Transverse colon (tissue), 4 donors: ENCODE measurements at places on chromosomes 7 and 10.
A peak's percentile ranks its signal among the peaks of the same experiment; 100 is the strongest.

DNA sequence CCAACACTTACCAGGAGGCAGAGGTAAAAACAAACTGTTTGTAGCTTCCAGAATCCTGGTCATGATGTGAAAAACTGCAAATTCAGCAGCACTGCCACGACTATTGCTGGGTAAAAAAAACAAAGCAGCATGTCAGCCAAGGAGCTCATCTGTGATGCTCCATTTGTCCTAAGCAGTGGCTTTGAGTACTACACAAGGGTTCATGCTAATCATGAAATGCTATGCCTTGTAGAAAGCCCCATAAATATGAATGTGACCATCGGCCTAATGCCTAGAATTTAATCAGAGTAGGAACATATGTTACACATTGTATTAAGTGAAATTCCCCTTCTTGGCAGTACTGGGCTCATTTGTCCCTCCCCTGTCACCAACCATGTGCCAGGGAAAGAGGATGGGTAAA is 95.4 kb downstream of the GSAP start:
- no peaks in the 10 kb centered on the region for H3K4me1 ChIP-seq
- DNase-seq, result no peak
- no peaks in the 10 kb centered on the region for H3K36me3 ChIP-seq
- H3K27ac ChIP-seq, result no peak overlapping the region

- H3K27me3 ChIP-seq, result no peaks in the 10 kb centered on the region
- peak overlapping the region; percentile 47 for H3K27ac ChIP-seq
- DNase-seq, result peak; percentile 22
- H3K4me3 ChIP-seq, result no peak overlapping the region
- peaks cover 13% of the 10 kb centered on the region for H3K4me1 ChIP-seq
- H3K36me3 ChIP-seq, result no peaks in the 10 kb centered on the region
Observed at GRCh38 chr7:6256677-6257535, 15.5 kb downstream of the CYTH3 start.

DNA sequence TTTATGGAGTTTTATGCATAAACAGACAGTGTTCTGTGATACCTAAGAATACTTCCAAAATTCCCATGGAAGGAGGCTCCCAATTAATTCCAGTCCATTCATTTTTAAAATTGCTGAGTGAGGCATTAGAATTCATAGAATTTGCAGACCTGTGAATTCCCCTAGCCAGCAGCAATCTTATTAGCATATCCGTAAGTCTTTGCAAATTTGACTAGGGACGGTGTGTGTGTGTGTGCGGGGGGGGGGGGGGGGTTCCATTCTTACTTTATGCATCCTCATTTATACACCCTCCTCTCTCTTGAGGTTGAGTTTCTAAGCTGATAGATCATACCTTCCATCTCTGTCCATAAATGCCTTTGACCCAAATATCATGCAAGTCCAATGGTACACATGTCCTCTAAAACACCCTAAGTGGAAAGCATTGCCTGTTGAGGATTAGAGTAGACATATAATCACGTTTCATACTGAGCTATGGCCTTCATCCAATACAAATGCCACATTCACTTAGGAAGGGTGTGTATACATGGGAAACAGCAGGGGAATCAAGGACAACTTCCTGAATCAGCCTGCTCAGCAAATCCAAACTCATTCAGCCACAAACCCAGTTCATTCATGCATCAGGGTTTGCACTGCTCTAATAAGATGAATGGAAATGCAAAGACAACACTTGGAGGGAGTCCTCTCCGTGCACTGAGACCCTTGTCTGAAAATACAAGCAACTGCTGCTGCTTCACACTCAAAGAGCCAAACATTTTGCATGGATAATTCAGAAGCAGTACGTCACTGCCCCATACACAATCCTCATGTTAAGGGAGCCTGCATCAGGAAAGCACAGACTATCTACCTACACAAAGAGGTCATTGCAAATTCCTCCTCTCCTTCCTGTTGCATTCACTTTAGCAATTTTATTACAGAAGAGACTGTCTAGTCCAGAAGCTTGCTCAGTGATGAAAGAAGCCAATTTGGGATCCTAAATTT is 350.8 kb downstream of the KCNMA1 start:
- peaks cover 11% of the 10 kb centered on the region for H3K27me3 ChIP-seq
- no peaks in the 10 kb centered on the region for H3K36me3 ChIP-seq
- no peak for DNase-seq
- H3K4me3 ChIP-seq, result no peak overlapping the region

DNA sequence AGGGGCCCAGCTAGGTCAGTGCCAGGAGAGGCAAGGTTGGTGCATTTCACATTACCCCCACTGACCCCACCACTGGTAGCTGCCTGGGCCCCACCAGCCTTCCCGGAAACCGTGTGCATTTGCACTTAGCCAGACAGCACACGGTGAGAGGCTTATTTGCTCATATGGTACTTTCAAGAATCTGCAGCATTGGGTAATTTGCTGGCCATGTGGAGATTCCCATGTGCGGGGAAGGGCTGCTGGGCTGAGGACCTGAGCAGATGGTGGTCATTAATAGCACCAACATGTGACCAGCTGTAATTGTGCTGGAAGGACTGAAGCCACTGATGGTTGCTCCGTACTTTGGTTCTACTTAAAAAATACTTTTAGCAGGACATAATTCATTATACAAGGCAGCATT is 323.8 kb downstream of the DPP6 start:
- H3K27ac ChIP-seq, result no peak overlapping the region
- H3K36me3 ChIP-seq, result no peaks in the 10 kb centered on the region
- H3K4me3 ChIP-seq, result no peak overlapping the region
- H3K27me3 ChIP-seq, result no peaks in the 10 kb centered on the region
- no peak for DNase-seq
- no peaks in the 10 kb centered on the region for H3K4me1 ChIP-seq

DNA sequence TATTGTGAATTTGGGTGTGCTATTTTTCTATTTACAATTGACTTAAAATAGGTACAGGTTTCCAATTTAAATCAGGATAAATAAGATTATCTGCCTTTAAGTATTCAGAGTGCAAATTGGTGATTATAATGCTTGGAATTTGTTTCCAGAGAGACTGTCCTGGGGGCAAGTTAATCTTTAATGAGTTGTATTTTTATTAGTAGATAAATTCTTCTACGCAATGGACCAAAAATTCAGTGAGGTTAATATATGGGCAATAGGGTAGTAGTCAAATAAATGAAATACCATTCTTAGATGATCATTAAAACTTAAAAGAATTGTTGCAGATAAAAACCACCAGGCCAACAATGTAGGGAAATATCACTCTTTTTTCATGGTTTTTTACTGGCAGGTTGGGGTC is 3.4 kb downstream of the BICC1 start:
- peaks cover 8% of the 10 kb centered on the region for H3K4me1 ChIP-seq
- H3K36me3 ChIP-seq, result no peaks in the 10 kb centered on the region
- no peak overlapping the region for H3K27ac ChIP-seq
- no peak overlapping the region for H3K4me3 ChIP-seq
- DNase-seq, result no peak
- H3K27me3 ChIP-seq, result peaks cover 21% of the 10 kb centered on the region

GRCh38 chr7:118664498-118664897 is 440.0 kb downstream of the ANKRD7 start:
- H3K4me3 ChIP-seq, result no peak overlapping the region
- H3K27me3 ChIP-seq, result no peaks in the 10 kb centered on the region

GRCh38 chr7:79909176-79909575 is 225.5 kb upstream of the GNAI1 start:
- H3K27ac ChIP-seq, result no peak overlapping the region
- no peaks in the 10 kb centered on the region for H3K36me3 ChIP-seq
- DNase-seq, result no peak
- no peaks in the 10 kb centered on the region for H3K27me3 ChIP-seq

DNA sequence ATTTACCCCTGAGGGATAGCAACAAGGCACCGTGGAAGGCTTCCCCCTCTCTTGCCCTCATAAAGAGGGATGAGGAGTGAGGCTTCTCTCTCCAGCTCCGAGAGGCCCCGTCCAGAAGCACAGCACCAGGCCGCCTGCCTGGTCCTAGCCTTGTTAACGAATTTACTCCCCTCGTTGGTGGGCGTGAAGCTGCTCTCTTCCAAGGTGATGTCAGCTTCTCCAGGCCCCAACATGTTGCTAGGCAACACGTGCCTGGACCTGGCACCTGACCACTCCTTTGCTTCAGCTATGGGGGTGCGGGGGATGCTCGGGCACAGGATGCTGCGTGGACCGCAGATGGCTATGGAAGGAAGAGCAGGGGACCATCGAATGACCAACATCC is 135.2 kb upstream of the MGMT start:
- H3K36me3 ChIP-seq, result no peaks in the 10 kb centered on the region
- H3K4me3 ChIP-seq, result no peak overlapping the region
- DNase-seq, result no peak
- no peaks in the 10 kb centered on the region for H3K27me3 ChIP-seq

DNA sequence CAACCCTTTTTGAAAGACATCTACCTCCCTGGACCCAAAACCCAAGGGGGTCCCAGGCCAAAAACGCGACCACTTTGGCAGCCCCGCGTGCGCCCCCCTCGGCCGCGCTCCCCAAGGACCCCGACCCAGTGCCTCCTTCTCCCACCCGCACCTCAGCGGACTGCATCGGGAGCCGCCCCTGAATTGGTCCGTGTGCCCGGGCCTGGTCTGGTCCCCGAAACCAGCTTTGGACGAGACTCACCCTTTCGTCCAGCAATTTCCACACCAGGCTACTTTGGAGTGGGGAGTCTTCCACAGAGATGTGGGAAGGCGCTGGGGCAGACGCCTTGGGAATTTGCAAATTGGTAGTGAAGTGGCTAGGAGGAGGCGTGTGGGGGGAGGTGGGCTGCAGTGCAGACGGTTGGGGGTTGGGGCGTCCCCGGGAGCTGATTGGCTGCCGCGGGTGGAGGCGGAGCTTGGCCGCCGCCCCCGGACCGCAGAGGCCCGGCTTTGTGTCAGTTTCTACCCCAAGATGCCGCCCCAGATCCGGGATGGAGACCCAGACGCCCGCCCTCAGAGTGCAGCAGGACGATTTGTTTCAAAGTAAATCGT is 16.9 kb downstream of the TCAF1 start:
- no peaks in the 10 kb centered on the region for H3K27me3 ChIP-seq
- H3K4me3 ChIP-seq, result peak overlapping the region; percentile 43
- no peak for DNase-seq
- no peaks in the 10 kb centered on the region for H3K36me3 ChIP-seq
- peak overlapping the region; percentile 67 for H3K27ac ChIP-seq

- no peak overlapping the region for H3K27ac ChIP-seq
- H3K36me3 ChIP-seq, result no peaks in the 10 kb centered on the region
- no peaks in the 10 kb centered on the region for H3K4me1 ChIP-seq
- DNase-seq, result no peak
Observed at GRCh38 chr7:94266238-94266644, 128.5 kb upstream of the COL1A2 start.

DNA sequence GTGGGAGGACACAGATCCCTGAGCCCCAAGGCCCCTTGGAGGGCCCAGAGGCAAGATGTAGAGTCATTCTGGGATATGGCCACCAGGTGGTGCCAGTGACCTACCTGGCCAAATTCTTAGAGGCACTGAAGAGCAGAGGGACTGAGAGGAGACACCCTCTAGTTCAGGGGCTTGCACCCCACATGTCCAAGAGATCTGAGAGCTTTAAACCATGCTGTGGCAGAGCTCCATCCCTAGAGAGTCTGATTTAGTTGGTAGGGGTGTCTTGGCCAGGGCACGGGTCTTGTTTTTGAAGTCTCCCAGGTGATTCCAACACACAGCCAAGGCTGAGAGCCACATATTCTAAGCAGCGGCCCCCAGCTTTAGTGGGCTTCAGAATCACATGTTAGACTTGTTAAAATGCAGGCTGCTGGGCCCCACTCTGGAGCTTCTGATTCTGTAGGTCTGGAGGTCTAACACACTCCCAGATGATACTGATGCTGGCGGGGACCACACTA is 52.5 kb downstream of the PRF1 start:
- no peak overlapping the region for H3K27ac ChIP-seq
- no peak overlapping the region for H3K4me3 ChIP-seq
- H3K27me3 ChIP-seq, result no peaks in the 10 kb centered on the region
- H3K4me1 ChIP-seq, result no peaks in the 10 kb centered on the region

DNA sequence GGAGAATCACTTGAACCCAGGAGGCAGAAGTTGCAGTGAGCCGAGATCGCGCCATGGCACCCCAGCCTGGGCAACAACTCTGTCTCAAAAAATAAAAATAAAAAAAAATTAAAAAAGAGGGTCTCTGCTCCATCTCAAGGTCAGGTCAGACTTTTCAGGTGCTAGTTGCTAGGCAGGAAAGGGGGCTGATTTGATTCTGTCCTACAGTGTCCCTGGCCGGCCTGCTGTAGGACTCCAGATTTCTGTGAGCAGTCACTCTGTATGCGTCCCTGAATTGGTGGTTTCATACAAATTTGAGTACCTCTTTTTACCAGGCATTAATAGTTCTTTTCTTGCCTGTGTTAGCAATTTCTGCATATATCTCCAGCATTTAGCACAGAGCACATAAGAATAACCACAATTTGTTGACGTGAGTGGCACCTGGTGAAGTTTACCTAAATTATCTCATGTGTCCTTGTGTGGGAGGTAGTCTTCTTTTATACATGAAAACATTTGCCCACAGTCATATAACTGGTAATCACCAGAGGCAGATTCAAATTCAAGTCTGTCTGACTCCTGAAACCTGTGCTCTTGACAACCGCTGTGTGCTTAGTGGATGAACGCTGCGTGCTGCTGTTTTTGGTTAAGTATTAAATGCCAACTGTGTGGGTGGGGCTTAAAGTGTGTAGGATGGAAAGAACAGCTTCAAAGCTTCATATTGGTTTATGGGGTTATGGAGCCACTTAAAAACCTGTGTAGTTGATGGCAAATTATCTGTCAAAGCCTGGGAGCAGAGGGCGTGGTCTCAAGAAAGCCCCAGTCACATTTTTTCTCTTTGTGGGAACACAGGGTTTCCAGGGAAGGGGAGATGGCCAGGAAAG is 3.2 kb upstream of the ZNF775 start:
- H3K36me3 ChIP-seq, result no peaks in the 10 kb centered on the region
- H3K27ac ChIP-seq, result peak overlapping the region; percentile 99

GRCh38 chr10:60377955-60378354 is 11.7 kb downstream of the ANK3 start:
- H3K27me3 ChIP-seq, result no peaks in the 10 kb centered on the region
- H3K4me1 ChIP-seq, result no peaks in the 10 kb centered on the region
- no peaks in the 10 kb centered on the region for H3K36me3 ChIP-seq

GRCh38 chr10:119502209-119502608 is 40.3 kb downstream of the RGS10 start:
- H3K27ac ChIP-seq, result peak overlapping the region; percentile 15
- peak; percentile 57 for DNase-seq
- peaks cover 4% of the 10 kb centered on the region for H3K4me1 ChIP-seq

GRCh38 chr10:78316451-78316931 is 282.8 kb downstream of the RPS24 start:
- peak overlapping the region; percentile 69 for H3K27ac ChIP-seq
- H3K4me1 ChIP-seq, result peaks cover 13% of the 10 kb centered on the region
- no peak overlapping the region for H3K4me3 ChIP-seq
- no peaks in the 10 kb centered on the region for H3K27me3 ChIP-seq
- no peak for DNase-seq
- no peaks in the 10 kb centered on the region for H3K36me3 ChIP-seq

DNA sequence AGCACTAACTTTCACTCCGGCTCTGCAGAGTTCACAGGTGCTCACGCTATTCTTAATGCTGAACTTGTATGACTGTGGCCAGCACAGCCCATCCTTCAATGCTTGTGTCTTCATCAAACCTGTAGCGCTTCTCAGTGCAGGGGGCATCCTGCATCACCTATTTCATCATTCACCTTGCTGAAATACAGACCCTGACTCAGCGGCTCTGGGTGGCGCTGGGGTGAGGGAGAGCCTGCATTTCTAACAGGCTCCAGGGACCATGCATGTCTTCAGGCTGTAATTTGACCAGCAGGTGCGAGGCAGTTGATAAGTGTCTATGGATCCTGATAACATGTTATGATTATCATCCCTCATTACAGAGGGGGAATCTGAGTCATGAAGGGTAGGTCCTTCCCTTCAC is 89.3 kb downstream of the VOPP1 start:
- no peak overlapping the region for H3K4me3 ChIP-seq
- DNase-seq, result no peak
- no peaks in the 10 kb centered on the region for H3K4me1 ChIP-seq
